ENCODE measurements at places on chromosomes 7 and 10. TPM values are rescaled to one million over a fixed set of nuclear protein-coding genes. Genes with fewer than 3 reads are reported as not detected.

CCL26 gene
- 0.36 TPM for total RNA-seq

AGAP4 gene
- total RNA-seq, result 3.0 TPM

PSD gene
- 1.5 TPM for total RNA-seq

SEPTIN14 gene
- total RNA-seq, result not detected

KLLN gene
- not detected for total RNA-seq

SLC16A12 gene
- total RNA-seq, result under 0.01 TPM

C10orf67 gene
- total RNA-seq, result not detected

Data from RPMI7951 (cell line).